H1 (cell line): ENCODE measurements at places on chromosomes 4 and X. TPM values are rescaled to one million over a fixed set of nuclear protein-coding genes. Genes with fewer than 3 reads are reported as not detected.
A peak's percentile ranks its signal among the peaks of the same experiment; 100 is the strongest.

DCAF12L1 gene
- total RNA-seq: 4.5 and 5.3 TPM in 2 replicates

- DNase-seq: no peak
These were observed 53.9 kb upstream of the HEPH start for GRCh38 chrX:66110112-66110511.

- DNase-seq: no peak
These were observed 31.6 kb downstream of the TIGD2 start for GRCh38 chr4:89142691-89143669.

C4orf54 gene
- not detected in 2 replicates for total RNA-seq

PLXNA3 gene
- total RNA-seq: 18.2 and 23.5 TPM in 2 replicates

DNA sequence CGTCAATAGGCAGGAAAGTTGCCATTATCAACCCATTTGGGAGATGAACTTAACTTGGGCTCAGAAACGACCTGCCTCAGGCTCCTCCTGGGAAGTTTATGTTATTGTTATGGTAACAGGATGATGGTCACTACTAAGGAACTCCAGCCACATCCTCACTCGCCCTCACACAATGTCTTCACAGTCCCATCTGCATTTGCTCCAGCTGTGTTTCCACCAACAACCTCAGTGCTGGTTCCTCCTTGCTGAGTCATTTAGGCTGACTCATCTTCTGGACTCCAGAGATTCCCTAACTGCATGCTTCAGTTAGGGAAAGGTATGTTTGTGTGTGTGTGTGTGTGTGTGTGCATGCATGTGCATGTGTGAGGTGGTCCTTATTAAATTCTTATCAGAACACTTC, 293.4 kb upstream of the BOD1L1 start:
- DNase-seq: peak; percentile 54

DNA sequence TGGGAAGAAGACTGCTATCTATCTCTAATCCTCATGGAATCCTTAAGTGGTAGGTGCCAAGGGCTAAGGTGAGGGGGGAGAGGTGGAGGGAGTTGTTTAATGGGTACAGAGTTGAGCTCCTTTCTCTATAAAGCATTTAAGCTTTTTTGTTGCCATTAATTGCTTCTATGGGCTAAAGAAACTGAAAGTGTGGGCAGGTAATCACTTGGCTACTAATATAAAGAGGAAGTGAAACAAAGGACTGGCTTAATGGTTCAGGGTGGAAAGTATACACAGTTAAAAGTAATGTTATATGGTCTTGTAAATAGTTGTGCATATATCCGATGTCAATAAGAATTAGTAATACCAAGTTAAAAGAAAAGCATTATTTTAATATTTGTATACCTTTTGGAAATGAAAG, 83.9 kb downstream of the POLA1 start:
- DNase-seq: no peak

- DNase-seq: no peak
These were observed 165.5 kb upstream of the SLIT2 start for GRCh38 chr4:20086067-20086798.

- peak; percentile 75 for DNase-seq
These were observed 586 bp upstream of the NSG1 start for GRCh38 chr4:4386296-4386735.

DNA sequence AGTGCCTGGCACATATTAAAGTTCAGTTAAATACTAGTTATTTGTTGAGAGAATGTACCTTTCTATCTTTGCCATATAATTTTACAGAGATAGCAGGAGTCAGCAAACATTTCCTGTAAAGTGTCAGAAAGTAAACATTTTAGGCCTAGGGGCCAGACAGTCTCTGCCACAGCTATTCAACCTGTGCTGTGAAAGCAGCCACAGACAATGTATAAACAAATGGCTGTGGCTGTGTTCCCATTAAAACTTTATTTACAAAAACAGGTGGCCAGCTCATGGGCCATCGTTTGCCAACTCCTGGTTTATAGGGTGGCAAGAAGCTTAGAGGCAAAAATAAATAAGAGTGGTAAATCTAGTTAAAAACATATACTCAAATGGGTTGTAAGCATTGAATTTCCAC, 34.0 kb upstream of the BRS3 start:
- DNase-seq: no peak

DNA sequence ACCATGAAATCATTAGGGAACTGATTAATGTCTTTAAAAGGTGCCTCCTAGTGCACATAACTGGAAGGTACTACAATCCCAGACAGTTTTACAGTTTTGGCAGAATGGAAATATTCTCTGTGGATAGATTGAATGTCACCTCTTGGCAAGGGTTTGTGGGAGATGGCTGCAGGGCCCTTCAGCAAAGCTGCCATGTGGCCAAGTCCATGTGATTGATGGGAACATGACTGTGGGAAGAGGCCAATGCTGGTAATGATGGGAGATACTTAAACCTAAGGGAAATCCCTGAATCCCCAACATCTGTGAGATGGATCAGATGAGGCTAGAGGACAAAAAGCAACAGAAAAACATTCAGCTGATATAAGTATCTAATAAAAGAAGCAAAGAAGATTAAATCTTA, 493.7 kb downstream of the MAGEE1 start:
- DNase-seq: no peak

ZNF711 gene
- total RNA-seq: 15.5 and 16.3 TPM in 2 replicates

- no peak for DNase-seq
These were observed 199.6 kb downstream of the EDA start for GRCh38 chrX:69815519-69815918.

GRCh38 chr4:5165420-5166369, 114.4 kb downstream of the STK32B start:
- DNase-seq: no peak

NRK gene
- total RNA-seq: 7.0 and 8.3 TPM in 2 replicates

GRCh38 chrX:18929775-18930174, 54.1 kb downstream of the PHKA2 start:
- DNase-seq: no peak

MSL3 gene
- total RNA-seq: 11.3 and 12.3 TPM in 2 replicates

- DNase-seq: peak; percentile 67
These were observed 585 bp upstream of the SEC24D start for GRCh38 chr4:118836301-118837120.
